ENCODE measurements at places on chromosomes 3 and 15.
A peak's percentile ranks its signal among the peaks of the same experiment; 100 is the strongest.

GRCh38 chr3:133472242-133472641, 72.4 kb downstream of the BFSP2 start:
- no peak for DNase-seq

GRCh38 chr3:52834871-52835501, at the start of gene MUSTN1:
MUSTN1 (minus strand) TSS chr3:52835019; CDS start chr3:52834948, 71 bp downstream.
- DNase-seq, result no peak

DNA sequence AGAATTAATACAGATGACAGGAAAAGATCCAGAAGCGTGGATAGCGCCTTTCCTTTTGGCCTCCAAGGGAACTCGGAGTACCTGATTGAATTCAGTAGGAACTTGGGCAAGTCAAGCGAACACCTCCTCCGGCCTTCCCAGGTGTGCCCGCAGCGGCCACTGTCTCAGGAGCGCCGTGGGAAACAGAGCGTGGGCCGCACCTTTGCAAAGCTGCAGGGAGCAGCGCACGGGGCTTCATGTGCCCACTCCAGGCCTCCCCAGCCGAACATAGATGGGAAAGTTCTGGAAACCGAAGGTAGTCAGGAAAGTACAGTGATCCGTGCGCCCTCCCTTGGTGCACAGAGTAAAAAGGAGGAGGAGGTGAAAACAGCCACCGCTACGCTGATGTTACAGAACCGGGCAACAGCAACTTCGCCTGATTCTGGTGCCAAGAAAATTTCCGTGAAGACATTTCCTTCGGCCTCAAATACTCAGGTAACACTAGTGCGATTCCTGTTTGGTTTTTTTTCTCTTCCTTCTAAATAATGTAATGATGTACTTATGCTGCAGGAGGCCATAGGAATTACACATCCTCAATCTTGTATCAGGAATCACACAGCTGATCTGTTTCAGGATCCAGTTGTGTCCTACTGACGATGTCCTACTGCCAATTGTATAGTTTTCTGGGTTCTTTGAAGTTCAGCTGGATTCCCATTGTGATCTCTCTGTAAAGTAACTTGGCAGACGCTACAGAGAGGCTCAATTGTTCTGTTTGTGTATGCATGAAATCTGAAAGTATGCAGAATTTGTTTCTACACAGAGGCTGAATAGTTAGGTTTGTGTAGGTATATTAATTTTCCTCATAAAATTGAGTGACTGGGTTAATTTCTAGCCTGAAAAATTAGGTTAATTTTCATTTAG, 63.1 kb downstream of the CGNL1 start:
- no peak for DNase-seq

- DNase-seq, result no peak
These were observed 83.4 kb downstream of the MESD start for GRCh38 chr15:80906159-80906766.

- no peak for DNase-seq
These were observed 301.6 kb downstream of the EFHB start for GRCh38 chr3:19632099-19633074.

GRCh38 chr3:133843634-133844033, 38.0 kb downstream of the SRPRB start:
- no peak for DNase-seq

DNA sequence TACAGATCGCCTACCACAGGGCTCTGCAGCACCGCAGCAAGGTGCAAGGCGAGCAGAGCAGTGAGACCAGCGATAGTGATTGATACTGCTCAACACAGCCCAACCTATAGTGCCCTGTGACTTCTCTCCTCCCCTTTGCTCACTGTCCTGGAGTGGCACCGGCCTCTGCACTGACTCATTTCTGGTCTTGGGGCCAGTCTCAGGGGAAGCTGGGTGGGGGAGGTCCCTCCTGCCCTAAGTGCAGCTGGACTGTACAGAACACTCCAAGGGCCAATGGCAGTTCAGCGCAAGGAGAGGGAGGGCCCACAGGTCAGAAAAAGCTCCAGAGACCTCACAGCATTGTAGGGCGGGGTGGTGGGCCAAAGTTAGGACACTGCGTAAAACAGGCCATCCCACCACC, 2.5 kb upstream of the OGG1 start:
- no peak for DNase-seq

- no peak for DNase-seq
These were observed 41.2 kb downstream of the CDCP1 start for GRCh38 chr3:45104715-45105711.

- no peak for DNase-seq
These were observed 190.3 kb downstream of the SATB1 start for GRCh38 chr3:18234717-18235335.

GRCh38 chr3:106617276-106617675, 748.5 kb upstream of the CBLB start:
- no peak for DNase-seq

DNA sequence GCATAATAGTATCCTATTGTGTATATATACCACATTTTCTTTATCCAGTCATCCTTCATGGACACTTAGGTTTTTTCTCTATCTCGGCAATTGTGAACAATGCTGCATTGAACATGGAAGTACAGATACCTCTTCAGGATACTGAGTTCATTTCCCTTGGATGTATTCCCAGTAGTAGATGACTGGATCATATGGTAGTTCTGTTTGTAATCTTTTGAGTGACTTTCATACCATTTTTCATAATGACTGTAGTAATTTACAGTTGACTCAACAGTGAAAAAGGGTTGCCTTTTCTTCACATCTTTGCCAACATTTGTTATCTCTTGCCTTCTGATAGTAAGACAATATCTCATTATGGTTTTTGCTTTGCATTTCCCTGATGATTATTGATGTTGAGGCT, 21.8 kb downstream of the MYH15 start:
- DNase-seq, result no peak

GRCh38 chr3:123387532-123387931, 61.4 kb downstream of the ADCY5 start:
- no peak for DNase-seq

GRCh38 chr3:90007778-90008499, 900.5 kb downstream of the EPHA3 start:
- no peak for DNase-seq

DNA sequence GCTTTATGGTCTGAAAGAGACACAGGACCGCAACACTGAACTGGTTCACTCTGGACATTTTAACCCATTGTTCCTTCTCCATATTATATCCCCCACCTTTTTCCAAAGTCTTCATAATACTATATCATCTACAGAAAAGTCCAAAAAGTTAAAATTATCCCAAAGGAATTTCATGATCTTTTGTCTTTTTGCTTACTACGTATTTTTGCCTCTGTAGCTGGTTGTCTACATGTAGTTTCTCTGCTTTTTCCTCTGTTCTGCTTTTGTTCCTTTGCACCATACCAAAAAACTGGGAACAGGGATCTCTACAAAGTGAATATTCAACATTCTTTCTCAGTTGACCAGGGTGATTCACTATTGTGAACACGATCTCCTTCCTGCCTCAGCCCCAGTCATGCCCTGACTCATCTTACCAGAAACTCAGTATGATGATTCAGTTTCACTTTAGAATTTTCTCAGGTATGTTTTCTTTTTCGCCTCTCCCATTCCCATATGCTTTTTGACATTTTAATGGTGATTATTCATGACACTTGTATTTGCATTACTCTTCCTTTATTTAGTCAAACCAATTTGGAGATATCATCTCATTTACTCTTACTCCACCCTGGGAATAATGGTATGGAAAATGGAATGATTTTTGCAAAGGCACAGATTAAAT, 14.5 kb downstream of the EMC4 start:
- DNase-seq, result no peak

GRCh38 chr3:123272547-123272946, 70.8 kb downstream of the SEC22A start:
- no peak for DNase-seq

GRCh38 chr3:194194051-194194756, 58.3 kb downstream of the HES1 start:
- no peak for DNase-seq

GRCh38 chr3:61454801-61455200, 106.6 kb upstream of the PTPRG start:
- no peak for DNase-seq

DNA sequence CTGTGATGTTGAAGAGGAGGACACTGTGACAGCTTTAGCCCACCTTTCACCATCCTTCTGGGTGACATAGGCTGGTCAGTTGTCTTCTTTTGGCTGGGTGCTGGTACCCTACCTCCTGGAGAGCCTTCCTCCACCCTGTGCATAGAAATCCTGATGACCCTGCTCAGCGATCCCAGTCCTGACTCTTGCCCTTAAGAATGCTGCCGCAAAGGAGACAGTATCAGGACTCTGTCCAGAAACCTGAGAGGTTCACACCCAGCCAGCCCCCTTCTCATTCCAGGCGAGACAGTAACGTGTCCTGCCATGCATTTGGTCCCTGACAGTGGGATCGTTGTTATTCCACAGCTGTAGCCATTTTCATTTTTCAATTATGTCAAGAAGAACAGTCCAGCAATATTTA, 312.8 kb upstream of the CHRM5 start:
- DNase-seq, result no peak

DNA sequence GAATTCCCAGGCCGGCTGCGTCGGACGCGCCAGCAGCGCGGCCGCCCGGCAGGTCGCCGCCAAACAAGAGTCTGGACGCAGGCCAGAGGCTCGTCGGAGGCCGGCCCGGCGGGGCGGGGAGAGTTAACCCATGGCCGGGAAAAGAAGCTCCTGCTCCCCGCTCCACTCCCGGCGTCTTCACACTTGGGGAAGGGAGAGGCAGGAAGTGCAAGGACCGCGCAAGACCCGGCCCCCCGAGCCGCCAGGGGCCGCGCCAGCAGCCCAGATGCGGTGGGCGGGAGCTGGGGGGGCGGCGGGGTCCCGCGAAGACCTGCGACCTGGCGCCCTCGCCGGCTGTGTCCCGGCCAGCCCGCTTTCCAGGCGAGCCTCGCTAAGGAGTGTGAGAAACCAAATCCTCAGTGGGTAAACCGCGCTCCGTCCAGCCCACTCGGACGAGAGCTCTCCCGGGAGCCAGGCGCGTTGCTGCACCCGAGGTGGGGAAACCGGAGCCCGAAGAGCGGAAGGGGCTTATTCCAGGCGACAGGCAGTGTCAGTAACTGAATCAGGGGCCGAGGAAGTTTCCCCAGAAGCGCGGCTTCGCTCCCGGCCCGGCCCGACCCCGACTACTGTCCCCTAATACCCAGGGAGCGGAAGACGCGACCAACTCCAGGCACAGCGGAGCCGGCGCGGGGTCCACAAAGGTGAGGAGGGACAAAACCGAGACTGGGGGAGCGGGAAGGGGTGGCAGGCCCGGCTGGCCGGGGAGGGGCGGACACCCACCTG, 721 bp downstream of the ADAMTS7 start:
- DNase-seq, result peak; percentile 17

GRCh38 chr15:94370206-94370935, 139.0 kb downstream of the MCTP2 start:
- DNase-seq, result no peak

DNA sequence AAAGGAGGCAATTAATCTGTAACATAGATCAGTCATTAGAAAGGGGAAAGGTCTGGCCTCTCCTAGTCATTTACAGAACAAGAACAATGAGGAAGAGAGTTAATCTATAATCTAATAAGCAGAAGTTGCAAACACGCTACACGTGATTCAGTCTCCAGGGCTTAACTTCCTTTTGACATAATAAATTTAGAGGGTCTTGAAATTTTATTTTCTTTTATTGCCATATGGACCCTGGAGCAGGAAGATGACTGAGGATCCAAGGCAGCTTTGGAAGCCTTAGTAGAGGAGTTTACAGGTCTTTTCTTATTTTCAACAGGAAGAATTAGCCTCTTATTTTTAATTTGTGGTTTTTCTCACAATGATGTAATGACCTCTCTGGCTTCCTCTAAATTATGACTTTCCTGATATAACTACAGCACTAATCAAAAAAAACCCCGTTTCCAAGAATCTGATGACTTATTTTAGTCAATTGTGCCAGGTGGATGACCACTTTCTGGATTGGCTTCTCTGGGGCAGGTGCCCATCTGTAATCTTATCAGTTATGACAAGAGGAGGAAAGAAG, 32.2 kb downstream of the ADGRG7 start:
- DNase-seq, result no peak

- DNase-seq, result no peak
These were observed 21.3 kb upstream of the GOLIM4 start for GRCh38 chr3:168117059-168117458.

GRCh38 chr3:197367081-197367780, 68.8 kb upstream of the DLG1 start:
- DNase-seq, result no peak

DNA sequence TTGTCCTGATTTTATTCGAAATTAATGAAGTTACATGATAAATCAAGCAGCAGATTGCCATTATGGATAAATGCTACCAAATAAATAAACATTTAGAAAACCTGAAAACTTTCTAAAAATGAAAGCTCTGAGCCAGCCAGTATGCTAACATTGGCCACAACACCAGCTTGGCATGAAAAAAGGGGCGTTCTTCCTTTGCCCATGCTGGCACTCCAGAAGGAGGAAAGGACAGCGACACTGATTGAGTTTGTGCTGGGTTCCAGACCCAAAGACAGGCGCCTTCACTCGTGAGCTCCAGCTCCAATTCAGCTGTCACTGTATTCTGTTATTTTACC, 5.1 kb downstream of the STIMATE start:
- no peak for DNase-seq

DNA sequence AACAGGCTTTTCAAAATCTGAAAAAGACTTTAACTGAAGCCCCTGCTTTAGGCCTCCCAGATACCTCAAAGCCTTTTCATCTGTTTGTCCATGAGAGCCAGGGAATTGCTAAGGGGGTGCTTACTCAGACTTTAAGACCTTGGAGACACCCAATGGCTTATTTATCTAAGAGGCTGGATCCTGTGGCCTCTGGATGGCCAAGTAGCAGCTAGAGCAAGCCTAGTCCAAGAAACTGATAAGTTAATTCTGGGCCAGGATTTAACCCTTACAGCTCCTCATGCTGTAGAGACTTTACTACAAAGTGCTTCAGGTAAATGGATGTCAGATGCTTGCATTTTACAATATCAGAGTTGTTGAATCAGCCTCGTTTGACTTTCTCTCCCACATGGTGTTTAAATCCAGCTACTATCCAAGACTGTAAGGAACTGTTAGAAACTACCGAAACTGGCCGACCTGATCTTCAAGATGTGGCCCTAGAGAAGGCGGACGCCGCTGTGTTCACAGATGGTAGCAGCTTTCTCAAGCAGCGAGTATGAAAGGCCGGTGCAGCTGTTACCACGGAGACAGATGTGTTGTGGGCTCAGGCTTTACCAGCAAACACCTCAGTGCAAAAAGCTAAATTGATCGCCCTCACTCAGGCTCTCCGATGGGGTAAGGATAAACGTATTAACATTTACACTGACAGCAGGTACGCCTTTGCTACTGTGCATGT, 3.3 kb downstream of the DET1 start:
- DNase-seq, result no peak
